Posterior cingulate gyrus (tissue), 11 donors: ENCODE measurements at places on chromosomes 7 and 10.

GRCh38 chr7:80207501-80207900 is 72.9 kb downstream of the GNAI1 start:
- DNase-seq: no peak

GRCh38 chr7:128035712-128036111 is 4.5 kb upstream of the LRRC4 start:
- no peak for DNase-seq

DNA sequence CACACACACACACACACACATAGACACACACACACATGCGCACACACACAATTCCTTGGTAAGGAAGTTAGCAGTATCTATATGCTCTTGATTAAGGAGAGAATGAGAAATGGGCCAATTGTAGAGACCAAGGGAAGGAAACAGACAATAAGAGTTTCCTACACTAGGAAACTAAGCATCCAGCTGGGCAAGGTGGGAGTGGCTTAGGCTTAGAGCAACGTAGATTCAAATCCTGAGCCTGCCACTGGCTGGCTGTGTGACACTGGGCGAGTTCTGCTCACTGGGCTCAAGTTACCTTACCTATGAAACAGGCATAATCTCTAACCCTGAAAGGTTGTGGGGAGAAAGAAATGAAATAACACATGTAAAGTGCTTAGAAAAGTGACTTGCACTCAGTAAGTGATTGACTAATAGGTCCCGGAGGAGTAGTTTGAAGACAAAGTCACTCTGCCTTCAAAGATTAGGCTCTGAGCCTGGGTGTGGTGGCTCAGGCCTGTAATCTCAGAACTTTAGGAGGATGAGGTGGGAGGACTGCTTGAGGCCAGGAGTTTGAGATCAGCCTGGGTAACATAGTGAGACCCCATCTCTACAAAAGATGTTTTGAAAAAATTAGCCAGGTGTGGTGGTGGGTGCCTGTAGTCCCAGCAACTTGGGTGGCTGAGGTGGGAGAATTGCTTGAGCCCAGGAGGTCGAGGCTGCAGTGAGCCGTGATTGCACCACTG is 701.4 kb downstream of the PARD3 start:
- no peak for DNase-seq

DNA sequence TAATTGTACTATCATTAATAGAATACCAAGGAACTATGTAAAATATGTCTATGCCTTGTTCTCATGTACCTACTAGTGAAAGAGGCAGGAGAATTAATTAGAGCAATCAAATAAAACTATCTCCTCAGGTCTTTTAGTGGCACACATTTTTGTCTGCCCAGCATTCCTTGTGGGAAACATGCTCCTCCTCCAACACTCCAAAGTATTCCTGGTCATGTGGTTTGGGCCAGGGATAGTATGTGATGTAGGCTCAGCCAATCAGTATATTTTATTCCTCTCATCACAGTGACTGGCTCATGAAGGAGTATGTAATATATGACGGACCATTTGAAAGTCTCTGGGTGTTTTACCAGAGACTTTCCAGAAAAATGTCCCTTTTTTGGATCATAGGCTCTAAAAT is 16.7 kb upstream of the SYPL1 start:
- DNase-seq: no peak

- no peak for DNase-seq
Measured at GRCh38 chr10:92268748-92269147, 22.1 kb downstream of the CPEB3 start.

GRCh38 chr10:123882681-123883445 is 8.7 kb downstream of the CPXM2 start:
- DNase-seq: no peak

DNA sequence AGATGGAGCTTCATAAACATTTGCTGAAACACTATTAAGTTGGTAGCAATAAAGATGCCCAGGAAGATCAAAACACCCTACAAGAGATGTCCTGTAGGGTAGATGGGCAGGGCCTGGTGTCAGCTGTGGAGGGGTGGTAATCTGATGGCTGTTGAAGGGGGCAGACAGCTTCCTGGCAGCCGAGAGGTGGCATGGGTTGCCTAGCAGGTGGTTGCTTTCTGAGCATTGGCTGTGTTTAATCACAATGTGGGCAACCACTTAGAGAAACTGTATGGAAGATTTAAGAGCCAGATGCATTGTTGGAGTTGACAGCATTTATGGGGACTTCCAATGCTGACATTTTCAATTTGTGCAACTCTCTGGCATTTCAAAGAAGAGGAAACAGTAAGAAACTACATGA is 79.9 kb upstream of the SLC26A5 start:
- DNase-seq: no peak

GRCh38 chr10:48474765-48475365 is 130.0 kb downstream of the ARHGAP22 start:
- DNase-seq: no peak

DNA sequence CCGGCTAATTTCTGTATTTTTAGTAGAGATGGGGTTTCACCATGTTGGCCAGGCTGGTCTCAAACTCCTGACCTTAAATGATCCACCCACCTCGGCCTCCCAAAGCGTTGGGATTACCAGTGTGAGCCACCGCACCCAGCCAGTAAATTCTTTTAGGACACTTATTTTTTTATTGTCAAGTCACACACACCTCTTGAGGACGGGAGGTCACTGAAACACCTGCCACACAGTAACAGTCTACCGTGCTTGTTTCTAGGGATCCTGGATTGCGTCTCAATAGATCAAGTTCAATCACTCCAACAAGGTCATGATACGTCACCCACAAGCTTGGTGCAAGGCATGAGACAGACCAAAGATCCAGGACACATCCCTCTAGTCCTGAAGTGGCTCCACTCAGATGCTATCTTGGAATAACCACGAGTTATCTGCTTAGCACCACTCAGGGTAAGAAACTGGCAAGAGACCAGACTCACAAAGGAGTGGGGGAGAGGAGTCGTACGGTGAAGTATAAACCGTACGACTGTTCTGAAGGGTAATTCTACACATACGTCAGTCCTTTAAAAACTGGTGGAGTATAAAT is 58.9 kb upstream of the NCAPG2 start:
- no peak for DNase-seq

GRCh38 chr7:125651823-125652528 is 722.4 kb upstream of the POT1 start:
- DNase-seq: no peak

- no peak for DNase-seq
Measured at GRCh38 chr10:1149793-1150637, 93.8 kb downstream of the WDR37 start.

- DNase-seq: no peak
Measured at GRCh38 chr10:30828680-30829079, 199.1 kb upstream of the LYZL2 start.

DNA sequence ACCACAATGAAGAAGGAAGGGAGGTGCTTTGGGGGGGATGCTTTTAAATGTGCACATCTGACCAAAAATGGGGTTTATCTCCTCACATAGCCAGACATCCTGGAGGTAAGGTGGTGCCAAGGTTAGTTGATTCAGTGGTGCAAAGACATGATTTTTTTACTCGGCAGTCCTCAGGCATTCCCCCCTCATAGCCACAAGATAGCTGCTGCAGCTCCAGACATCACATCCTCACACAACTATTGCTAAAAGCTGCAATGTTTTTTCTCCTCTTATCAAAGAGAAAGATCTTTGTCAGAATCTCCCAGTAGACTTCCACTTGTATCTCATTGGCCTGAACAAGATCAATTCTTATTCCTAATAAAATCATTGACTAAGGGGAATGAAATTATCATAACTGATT is 141.3 kb upstream of the ZNF438 start:
- no peak for DNase-seq

GRCh38 chr7:1848911-1849311 is 178.8 kb downstream of the ELFN1 start:
- peak; percentile 67 for DNase-seq

DNA sequence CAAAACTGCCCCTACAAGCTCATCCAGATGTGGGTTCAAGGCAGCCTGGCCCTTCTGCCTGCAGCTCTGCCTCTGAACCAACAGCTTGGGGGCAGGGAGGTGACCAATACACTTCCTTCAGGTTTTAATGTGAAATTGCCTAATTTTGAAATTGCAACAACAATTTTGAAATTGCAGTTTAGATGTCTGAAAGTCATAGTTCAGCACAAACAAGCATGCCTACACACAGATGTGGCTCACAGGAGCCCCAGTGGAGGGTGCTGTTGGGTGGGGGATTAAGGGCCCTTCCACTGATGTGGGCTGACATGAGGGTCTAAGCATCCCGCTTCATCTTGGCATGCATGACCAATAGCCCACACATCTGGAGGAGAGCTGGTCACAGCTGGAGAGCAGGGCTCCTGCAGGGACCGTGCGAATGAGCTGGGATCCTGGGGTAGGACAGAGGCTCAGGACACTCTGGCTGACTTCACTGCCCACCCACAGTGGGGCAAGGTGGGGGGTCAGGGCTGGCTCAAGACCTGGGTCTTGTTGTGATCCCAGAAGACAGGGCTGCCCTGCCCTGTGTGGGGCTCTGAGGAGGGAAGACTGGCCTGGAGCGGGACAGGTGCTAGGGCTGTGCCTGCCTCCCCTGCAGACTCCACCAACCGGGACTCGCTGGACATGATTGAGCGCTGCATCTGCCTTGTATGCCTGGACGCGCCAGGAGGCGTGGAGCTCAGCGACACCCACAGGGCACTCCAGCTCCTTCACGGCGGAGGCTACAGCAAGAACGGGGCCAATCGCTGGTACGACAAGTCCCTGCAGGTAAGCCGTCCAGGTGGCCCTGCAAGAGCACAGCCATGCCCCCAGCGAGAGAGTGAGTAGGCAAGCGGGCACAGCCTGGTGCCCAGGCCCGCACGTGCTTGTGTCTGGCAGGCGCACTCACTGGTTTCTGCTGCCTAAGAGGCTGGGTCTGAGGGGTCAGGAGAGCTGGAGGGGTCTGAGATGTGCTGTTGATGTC is 32.3 kb downstream of the CHAT start:
- no peak for DNase-seq

DNA sequence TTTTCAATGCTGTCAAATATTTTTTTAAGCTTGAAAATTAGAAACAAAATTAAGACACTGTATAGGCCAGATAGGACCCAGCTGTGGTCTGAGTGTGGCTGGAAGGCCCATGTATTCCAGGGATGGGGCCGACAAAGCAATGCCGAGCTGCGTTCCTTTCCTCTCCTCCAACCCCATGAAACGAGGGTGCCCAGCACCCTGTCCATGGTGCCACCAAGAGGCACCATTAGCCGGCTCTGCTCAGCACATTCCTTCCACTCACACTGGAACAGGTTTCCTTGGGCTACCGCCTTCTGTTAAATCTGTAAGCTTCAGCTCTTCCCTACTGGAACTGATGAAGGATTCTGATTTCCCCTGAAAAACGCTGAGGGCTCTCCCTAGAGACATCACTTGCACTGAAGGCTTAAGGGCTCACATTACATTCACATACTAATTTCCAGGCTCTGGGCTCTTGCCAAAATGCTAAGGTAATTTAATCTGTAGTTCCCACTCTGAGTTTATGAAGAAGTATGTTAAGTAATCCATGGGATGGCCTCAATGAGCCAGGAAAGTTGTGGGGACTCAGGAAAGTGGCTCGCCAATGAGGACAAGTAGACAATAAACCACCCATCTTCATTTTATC is 73.7 kb upstream of the CAMK2B start:
- DNase-seq: no peak

DNA sequence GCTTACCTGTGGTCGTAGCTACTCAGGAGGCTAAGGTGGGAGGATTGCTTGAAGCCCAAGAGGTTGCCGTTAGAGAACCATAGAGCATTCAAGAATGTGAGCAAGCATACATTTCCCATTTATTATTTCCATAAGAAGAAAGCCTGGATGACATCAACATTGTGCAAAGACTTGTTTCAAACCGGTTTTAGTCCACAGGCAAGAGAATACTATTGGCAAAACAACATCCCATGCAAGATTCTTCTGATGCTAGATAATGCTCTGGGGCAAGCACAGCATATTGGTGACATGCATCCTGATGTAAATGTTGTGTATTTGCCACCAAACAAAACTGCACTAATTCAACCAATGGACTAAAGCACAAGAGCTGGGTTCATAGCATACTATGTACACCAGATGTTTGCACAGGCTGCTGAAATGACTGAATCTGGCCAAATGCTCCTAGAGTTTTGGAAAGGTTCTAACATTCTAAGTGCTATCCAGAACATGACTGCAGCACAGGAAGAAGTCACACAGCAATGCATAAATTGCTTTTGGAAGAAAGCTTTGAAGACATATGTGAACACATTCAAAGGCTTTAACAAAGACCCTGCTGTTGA is 42.6 kb downstream of the OTUD1 start:
- no peak for DNase-seq

- DNase-seq: no peak
Measured at GRCh38 chr7:915291-916218, 38.9 kb downstream of the ADAP1 start.

DNA sequence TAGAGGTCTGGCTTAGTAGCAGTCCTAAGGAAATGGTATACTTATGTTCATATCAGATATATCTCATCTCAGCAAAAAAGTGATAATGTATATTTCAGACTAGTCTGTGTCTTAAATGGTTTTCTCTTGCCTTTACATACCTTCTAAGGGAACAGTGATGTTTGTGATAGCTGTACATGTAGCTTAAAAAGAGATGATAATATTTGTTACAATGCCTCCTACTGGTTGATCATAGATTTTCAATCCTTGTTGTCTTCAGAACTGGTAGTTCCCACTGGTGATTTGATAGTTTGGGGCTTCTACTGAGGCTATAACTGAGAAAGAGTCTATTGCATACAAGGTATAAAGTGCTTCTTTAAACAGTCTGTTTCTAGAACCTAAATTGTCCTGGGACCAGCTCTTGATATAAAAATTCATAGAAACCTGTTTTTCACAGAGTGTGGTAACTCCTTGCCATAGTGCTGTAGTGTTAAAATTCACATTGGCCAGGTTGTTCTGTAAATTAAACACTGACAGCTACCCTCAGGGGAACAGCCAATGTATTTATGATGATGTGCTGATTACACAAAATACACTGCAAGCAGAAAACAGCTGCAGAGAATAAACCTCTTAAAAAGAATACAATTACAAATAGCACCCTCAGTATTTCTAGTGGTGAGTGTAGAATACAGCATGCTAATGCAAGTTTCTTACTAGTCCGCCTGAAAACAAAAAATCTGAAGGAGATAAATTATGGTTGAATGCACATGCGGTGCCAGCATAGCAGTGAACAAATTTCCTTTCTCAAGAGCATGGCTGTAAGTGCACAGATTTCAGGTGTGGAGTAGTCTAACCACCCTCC is 90.3 kb downstream of the BTRC start:
- DNase-seq: no peak

DNA sequence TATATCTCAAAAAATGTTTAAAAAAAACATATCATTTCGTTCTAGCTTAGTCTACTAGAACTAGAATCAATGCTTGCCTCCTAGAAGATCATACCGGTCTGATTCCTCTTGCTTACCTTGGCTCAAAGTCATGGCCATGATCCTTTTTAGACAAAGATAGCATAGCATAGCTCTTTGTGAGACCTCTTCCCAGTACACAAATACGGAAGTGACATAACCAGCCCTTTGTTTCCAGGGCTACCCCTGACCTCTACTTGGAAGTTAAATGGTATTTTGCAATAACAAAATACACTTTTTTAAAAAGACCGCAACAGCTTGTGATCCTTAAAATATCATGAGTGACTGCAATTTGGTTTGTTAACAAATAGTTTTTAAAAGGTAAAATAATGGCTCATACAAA is 130.7 kb upstream of the NOBOX start:
- no peak for DNase-seq
